ENCODE measurements at places on chromosomes 7 and 10.

DNA sequence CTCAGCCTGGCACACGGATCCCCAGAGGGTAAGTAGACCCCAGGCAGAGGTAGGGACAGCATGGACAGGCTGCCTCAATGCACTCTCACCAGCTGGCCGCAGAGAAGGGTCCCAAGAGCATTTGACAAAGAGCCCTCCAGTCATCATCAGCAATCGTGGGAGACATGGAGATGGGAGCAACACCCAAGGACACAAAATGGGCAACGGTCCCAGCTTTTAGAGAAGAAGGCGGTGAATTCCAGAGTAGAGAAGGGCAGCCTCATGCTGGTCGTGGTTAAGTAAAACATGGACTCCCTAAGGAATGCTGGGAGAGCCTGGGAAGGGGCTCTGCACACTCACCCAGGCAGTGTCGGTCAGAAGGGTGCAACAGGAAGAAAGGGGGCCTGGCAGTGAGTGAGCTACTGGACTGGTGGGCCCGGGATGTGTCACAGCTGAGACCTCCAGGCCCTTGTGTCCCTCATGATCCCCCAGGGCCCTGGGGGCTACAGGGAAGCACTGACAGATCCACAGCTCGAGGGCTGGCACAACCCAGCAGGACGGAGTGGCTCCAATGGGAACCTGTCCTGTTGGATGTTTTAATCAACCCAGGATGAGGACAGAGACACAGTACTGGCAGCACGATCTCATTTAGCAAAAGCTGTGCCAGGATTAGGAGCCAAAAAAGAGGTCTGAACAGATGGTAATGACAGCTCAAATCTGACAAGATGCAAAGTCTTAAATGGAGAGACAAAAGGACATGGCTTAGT, 147.1 kb downstream of the NEURL1 start:
- peak; percentile 17 for DNase-seq

DNA sequence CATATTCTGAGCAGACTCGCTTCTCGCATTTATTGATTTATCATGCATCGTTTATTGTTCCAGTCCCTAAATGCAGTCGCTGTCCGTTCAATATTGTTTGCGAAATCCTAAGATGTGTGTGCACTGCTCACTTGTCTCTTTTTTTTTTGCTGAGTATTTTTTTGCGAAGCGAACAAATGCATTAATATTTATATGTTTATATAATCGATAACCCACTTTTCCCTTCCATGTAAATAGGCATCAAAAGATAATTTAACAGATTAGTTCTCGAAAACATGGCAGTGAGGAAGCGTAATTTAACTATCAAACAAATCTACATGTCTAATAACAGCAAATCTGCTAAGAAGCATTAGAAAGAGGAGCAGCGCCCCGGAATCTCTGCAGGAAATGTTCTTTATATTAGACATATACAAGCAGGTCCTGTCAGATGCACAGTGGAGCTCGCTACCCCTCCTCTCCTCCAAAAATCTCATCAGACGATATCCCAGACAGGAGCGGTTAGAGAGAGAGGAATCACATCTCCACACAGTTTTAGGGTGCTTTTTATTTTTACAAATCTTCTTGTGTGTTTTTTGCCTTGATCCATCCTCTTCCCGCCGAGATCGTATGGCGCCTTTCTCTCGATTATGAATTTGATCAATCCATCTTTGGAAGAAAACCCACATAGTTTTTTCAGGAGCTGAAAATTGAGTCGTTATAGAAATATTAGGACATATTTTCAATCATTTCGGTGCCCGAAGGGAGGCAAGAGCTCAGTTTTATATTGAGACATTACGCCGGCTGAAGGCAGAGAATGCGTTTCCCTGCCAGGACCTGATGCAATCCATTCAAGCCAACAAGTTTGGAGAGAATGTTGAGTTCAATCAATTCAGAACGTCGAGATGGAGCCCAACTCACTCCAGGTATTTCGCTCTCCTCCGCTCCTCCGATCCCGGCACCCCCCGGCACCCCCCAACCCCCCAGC, at the start of gene ARID5B:
ARID5B (plus strand) TSS at position 871 of the 964 bp plus-strand sequence; CDS start at position 882, 11 bp downstream.
- peak; percentile 77 for DNase-seq

- DNase-seq, result no peak
These were observed 896.1 kb downstream of the CNTNAP2 start for GRCh38 chr7:147012666-147013065.

- DNase-seq, result no peak
These were observed 37.5 kb downstream of the BTBD16 start for GRCh38 chr10:122308417-122309141.

- peak; percentile 50 for DNase-seq
These were observed 201.0 kb upstream of the IMMP2L start for GRCh38 chr7:111763221-111763801.
